Fibroblast of the aortic adventitia (primary cell): ENCODE measurements at places on chromosomes 3 and 15. TPM values are rescaled to one million over a fixed set of nuclear protein-coding genes. Genes with fewer than 3 reads are reported as not detected.

The COX17 gene
- 17.0 and 18.0 TPM in 2 replicates for total RNA-seq

The CADPS gene
- 0.57 and 3.7 TPM in 2 replicates for total RNA-seq

The ARRDC4 gene
- total RNA-seq = 6.2 and 18.3 TPM in 2 replicates

The NEIL1 gene
- total RNA-seq = 3.5 and 3.8 TPM in 2 replicates

The NTRK3 gene
- 7.0 and 19.6 TPM in 2 replicates for total RNA-seq

The CCDC39 gene
- 0.27 and 8.1 TPM in 2 replicates for total RNA-seq

The TMEM40 gene
- not detected in 2 replicates for total RNA-seq

The BDH1 gene
- 0.49 and 0.99 TPM in 2 replicates for total RNA-seq

The BFSP2 gene
- not detected in 2 replicates for total RNA-seq

The SECISBP2L gene
- total RNA-seq = 45.7 and 48.9 TPM in 2 replicates

The ARPIN gene
- 17.6 and 23.0 TPM in 2 replicates for total RNA-seq

The DET1 gene
- 6.1 and 11.5 TPM in 2 replicates for total RNA-seq

The PFKFB4 gene
- total RNA-seq = 4.7 and 6.1 TPM in 2 replicates

The PIF1 gene
- total RNA-seq = 2.0 and 7.4 TPM in 2 replicates

The ONECUT1 gene
- not detected in 2 replicates for total RNA-seq

The DLL4 gene
- 0.08 and 0.09 TPM in 2 replicates for total RNA-seq

The SORD gene
- 9.8 and 13.2 TPM in 2 replicates for total RNA-seq

The NR1I2 gene
- total RNA-seq = 0.27 TPM in 1 of 2 replicates, not detected in the other

The RAB6B gene
- total RNA-seq = 0.36 and 0.49 TPM in 2 replicates

The CEP97 gene
- total RNA-seq = 6.1 and 21.4 TPM in 2 replicates

The GASK1A gene
- total RNA-seq = 0.63 and 0.82 TPM in 2 replicates

The CHRNA3 gene
- under 0.01 TPM in 1 of 2 replicates, not detected in the other for total RNA-seq

The GJD2 gene
- total RNA-seq = not detected in 2 replicates

The CMTM8 gene
- total RNA-seq = 1.1 TPM in 1 of 2 replicates, not detected in the other

The MORC1 gene
- total RNA-seq = not detected in 2 replicates

The ADCY5 gene
- under 0.01 and 0.41 TPM in 2 replicates for total RNA-seq

The IGF2BP2 gene
- 40.1 and 99.3 TPM in 2 replicates for total RNA-seq

The ERICH6 gene
- 0.18 and 0.41 TPM in 2 replicates for total RNA-seq

The ECE2 gene
- not detected in 2 replicates for total RNA-seq

The CFAP100 gene
- total RNA-seq = not detected in 2 replicates

The TNFAIP8L3 gene
- 10.3 and 22.4 TPM in 2 replicates for total RNA-seq

The C3orf52 gene
- 4.4 and 10.7 TPM in 2 replicates for total RNA-seq

The PLSCR5 gene
- not detected in 2 replicates for total RNA-seq

The SUCNR1 gene
- 0.25 and 4.5 TPM in 2 replicates for total RNA-seq

The RPUSD2 gene
- total RNA-seq = 6.2 and 7.6 TPM in 2 replicates

The GOLGA8T gene
- total RNA-seq = not detected in 2 replicates

The CAMP gene
- total RNA-seq = not detected in 2 replicates

The CYP11A1 gene
- 0.33 and 0.90 TPM in 2 replicates for total RNA-seq
